KBM-7 (cell line): ENCODE measurements at places on chromosomes 6 and 20.

DNA sequence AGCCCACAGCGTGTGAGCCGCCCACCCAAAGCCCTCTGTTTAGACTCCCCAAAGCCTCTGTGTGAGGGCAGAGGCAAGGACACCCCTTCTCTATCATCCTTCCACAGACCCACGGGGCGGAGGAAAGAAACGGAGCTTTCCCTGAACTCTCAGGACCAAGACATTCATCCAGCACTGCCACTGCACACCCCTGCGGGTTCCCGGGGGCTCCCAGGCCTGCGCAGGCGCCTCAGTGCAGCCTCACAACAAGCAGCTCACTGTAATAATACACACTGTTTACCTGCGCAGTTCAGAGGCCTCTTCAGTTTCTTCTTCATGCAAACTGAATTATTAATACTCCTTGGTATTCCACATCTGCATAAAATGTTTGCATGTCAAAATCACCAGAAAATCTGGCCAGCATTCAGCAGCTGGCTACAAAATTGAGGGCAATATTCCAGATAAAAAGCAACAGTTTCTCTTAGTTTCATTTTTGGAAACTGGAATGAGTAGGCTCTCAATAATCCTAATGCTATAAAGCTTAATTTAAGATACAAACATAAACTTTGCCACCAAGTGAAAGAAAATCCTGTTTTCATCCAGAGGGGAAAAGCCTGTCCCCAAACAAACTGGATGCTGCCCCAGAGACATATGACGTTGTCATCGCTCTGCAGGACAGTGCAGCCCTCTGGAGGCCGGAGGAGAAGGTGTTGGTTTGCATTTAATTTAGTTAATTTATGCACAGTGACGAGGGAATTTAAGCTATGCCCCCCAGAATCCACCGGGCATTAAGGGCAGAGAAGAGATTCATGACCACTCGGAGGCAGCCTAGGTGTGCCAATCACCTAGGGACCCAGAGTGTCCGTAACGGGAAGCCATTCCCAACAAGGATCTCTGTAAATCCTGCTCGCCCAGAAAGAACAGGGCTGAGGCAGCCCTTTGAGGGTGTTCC, 45.3 kb downstream of the NINL start:
- DNase-seq: no peak

DNA sequence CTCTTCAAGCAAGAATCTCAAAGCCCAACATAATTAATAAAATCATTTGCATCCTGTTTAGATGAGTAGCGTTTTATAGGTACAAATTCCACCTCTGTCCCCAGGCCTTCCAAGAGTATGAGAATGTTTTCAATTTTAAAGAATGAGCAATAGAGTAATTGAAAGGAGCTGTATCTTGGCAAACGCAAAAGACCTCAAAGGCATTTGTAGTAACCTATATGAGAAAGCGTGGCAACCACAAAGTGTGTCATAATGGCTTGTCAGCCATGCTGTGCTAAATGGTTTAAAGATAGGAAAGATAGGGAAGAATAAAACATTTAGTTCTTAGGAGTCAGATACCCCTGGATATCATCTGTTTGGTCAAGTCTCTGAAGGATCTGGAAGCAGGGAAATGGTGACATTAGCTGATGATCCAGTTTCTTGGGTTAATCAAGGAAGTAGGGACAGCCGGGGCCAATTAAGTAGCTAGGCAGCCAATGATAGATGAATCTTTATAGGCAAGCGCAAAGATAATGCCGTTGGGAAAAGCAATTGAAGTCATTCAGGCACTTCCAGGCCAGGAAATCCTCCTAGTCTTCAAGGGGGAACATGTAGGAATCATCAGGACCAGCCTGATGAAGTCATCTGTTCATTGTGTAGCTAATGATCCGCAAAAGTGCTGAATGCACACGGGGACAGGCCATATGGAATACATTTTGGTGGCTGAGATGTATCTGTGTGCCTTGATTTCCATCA, 71.5 kb upstream of the ISM1 start:
- DNase-seq: no peak

DNA sequence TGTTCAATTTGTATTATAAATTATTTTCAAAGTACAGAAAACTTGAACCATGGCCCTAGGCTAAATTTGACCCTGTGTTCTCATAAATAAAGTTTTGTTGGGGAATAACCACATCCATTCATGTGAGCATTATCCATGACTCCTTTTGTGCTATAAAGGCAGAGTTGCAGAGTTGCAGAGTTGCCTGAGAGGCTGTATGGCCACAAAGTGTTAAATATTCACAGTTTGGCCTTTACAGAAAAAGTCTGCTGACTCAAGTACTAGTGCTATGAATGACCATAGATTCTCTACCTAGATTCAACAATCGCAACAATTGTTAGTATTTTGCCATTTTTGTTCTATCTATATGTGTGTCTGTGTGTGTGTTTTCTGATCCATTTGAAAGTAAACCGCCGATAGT, 46.2 kb upstream of the BEND3 start:
- DNase-seq: no peak

DNA sequence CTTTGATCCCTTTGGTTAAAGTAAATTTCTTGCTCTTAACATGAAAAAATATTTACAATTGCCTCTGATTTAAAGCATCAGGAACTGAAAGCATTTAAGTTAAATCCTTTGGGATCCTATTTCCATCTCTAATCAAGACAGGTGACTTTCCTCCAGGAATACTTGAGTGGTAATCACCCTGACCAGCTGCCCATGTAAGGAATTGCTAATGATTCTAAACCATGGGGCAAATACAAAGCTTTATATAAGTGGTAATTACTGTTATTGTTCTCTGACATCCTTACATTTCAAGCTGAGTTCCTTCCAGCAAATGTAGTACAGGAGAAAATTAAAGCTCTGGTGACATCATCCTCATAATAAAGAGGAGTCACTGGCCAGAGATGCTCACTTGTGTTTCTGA, 100.6 kb downstream of the CRYBG1 start:
- no peak for DNase-seq

DNA sequence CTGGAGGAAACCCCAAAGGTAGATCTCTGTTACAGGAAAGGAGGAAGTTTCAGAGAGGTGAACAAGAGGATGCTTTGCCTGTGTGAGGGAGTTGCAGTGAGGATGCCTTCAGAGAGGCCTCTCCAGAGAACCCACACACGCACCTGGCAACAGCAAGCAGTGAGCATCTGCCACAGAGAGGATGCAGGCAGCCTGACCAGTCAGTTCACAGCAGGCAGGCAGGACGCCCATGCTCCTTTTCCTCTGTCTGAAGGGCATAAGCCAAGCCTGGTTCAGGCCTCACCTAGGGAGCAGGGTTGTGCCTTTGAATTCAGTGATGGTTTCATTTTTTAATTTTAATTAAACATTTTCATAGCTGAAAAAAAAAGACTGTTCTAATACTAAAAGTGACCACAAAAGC, 346.0 kb upstream of the MARCKS start:
- no peak for DNase-seq

DNA sequence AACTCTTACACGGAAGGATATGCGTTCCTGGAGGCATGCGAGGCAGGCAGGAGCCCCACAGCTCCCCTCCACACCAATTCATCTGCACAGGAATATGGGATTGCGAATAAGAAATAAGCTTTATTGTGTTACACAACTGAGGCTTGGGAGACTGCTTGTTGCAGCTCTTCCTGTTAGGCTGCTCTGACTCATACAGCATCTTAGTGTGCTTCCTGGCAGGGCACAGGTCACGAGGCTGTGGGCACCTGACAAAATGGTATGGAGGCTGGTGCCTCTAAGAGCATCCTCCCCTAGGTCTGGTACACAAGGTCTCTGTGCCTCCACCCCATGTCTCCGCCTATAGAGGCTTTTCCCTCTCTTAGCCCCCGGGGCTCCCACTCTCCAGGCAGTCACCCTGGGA, 6.8 kb downstream of the SLC22A3 start:
- no peak for DNase-seq

GRCh38 chr20:44642203-44643153, 9.0 kb downstream of the ADA start:
- DNase-seq: peak; percentile 93

- no peak for DNase-seq
Observed at GRCh38 chr6:28985462-28986164, 19.5 kb downstream of the ZNF311 start.

DNA sequence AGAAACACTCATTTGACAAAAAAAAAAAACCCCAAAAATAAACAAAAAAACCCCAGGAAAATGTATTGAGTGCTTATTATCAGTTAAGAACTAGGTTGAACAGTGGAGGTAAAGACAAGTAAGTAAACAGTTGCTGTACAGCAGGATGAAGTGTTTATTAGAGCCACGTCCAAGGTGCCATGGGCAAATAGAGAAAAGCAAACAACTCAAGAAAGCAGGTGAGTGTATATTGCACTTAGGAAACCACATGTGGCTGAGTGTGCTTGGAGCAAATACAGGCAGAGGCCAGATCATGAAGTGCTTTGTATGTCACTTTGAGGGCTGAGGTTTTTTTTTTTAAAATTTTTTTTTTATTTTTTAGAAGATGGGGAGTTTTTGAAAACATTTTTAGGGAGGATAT, 98.3 kb downstream of the MACROD2 start:
- DNase-seq: no peak

DNA sequence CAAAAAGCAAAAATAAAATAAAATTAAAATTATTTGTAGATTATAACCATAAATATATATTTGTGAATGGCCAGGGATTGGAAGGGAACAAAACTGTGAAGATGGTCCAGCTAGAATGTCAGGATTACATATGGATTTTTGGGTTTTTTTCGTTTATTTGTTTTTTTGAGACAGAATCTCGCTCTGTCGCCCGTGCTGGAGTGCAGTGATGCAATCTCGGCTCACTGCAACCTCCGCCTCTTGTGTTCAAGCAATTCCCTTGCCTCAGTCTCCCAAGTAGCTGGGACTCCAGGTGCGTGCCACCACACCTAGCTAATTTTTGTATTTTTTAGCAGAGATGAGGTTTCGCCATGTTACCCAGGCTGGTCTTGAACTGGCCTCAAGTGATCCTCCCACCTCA, 7.8 kb upstream of the C6orf132 start:
- DNase-seq: no peak

GRCh38 chr6:56744528-56744927, 101.8 kb upstream of the DST start:
- no peak for DNase-seq

DNA sequence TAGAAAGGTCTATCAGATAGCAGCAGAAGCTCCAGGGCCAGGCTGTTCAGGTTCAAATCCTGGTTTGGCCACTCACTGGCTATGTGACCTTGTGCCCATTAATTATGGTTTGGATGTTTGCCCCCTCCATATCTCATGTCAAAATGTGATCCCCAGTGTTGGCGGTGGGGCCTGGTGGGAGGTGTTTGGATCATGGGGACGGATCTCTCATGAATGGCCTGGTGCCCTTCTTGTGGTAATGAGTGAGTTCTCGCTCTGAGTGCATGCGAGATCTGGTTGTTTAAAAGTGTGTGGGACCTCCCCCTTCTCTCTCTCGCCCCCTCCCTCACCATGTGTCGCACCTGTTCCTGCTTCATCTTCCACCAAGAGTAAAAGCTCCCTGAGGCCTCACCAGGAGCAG, 240.9 kb downstream of the LRFN2 start:
- no peak for DNase-seq

- no peak for DNase-seq
Observed at GRCh38 chr6:129901910-129902309, 40.8 kb upstream of the TMEM244 start.

DNA sequence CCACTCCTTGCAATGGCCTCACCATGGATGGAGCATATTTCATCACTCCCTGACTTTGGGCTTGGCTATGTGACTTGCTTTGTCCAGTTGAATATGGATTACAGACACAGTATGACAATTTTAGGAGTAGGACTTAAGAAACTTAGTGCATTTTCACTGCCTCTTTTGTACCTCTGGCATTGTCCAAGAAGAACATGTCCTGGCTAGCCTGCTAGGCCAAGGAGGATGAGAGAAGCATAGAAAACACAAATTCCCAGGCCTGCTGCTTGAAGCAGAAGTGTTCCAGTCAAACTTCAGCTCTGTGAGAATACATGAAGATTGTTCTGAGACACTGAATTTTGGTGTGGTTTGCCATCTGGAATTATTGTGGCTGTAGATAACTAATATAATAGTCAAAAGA, 3.1 kb upstream of the MCHR2 start:
- DNase-seq: no peak

DNA sequence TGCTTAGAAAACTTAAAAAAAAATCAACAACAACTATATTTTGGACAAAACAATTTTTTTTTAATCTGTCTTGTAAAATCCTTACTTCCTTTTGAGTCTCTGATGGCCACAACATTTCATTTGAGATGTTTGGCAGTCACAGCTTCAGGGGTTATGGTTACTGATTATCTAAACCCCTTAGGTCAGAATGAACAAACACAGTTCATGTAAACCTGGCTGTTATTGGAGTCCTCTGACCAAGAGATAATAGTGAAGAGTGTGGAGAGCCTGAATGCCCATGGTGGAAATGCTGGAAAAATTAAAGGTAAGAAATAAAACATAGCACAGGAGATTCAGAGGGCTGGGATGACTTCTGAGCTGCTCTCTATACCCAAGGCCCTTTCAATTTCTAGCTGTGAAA, 38.2 kb downstream of the TMX4 start:
- no peak for DNase-seq

GRCh38 chr6:106056060-106056745, 29.9 kb upstream of the PRDM1 start:
- no peak for DNase-seq

- DNase-seq: no peak
Observed at GRCh38 chr6:102015431-102015830, 621.9 kb downstream of the GRIK2 start.

DNA sequence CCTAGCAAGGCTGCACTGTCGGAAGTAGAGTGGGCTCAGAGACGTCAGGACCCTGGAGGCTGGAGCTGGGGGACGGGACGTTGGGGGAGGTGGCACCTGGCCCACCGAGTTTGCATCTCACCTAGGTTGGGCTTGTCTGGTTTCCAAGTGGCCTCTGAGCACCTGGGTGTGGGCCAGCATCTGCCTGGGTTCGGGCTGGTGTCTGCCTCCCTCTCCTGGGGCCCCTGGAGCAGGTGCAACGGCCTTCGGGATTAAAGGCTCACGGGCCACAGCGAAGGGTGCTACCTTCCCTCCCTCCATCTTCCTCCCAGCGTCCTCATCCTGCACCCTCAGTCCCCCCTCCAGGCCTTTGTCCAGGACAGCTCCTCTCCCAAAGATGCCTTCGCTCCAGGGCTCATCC, 6.0 kb downstream of the HRH3 start:
- no peak for DNase-seq

- DNase-seq: peak; percentile 30
Observed at GRCh38 chr20:44959638-44960102, 527 bp downstream of the TOMM34 start.

GRCh38 chr20:49508435-49509199, 26.1 kb upstream of the KCNB1 start:
- DNase-seq: peak; percentile 36

DNA sequence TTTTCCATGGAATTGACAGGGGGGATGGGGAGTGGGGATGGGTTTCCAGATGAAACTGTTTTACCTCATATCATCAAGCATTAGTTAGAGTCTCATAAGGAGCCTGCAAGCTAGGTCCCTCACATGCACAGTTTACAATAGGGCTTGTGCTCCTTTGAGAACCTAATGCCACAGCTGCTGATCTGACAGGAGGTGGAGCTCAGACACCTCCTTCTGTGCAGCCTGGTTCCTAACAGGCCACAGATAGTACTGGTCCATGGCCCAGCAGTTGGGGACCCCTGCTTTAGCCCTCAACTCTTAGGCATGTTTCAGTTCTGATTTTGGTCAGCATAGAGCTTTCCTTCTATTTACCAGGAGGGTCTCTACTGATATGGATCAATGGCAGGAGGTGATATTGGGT, 251.6 kb downstream of the LAMA2 start:
- DNase-seq: no peak
